ENCODE measurements at places on chromosomes 7 and 10. TPM values are rescaled to one million over a fixed set of nuclear protein-coding genes. Genes with fewer than 3 reads are reported as not detected.
A peak's percentile ranks its signal among the peaks of the same experiment; 100 is the strongest.

DNA sequence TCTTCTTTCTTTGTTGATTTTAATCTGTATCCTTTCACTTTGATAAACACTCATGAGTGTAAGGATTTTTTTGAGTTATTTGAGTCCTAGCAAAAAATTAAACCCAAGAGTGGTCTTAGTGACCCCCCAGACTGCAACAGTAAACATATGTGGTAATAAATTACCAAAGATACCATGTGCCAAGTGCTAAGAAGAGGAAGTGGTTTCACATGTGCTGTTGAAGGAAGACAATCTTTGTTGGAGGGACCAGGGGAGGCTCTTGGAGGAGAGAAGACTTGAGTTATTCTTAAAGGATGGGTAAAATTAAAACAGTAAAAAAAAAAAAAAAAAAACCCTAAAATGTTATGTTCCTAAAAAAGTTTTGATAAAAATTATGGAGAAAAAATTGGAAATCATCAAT, 150.2 kb downstream of the SEC23IP start:
- DNase-seq: no peak

DNA sequence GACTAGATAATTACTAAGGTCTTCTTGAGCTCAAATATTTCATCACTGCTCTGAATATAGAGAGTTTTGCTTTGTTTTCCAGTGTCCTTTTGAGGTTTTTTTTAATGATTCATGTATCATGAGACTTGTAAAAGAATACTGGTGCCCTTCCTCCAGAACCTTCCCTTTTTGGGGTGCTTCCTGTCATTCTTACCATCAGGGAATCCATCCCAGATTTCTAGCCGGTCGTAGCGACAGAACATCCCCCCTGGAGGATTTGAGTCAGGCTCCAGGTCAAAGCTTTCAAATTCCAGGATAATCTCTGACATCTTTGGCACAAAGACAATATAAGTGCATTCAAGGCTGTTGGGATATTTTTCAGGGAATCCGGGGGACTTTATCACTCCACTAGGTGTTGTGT, 71.0 kb downstream of the NRP1 start:
- DNase-seq: no peak

DNA sequence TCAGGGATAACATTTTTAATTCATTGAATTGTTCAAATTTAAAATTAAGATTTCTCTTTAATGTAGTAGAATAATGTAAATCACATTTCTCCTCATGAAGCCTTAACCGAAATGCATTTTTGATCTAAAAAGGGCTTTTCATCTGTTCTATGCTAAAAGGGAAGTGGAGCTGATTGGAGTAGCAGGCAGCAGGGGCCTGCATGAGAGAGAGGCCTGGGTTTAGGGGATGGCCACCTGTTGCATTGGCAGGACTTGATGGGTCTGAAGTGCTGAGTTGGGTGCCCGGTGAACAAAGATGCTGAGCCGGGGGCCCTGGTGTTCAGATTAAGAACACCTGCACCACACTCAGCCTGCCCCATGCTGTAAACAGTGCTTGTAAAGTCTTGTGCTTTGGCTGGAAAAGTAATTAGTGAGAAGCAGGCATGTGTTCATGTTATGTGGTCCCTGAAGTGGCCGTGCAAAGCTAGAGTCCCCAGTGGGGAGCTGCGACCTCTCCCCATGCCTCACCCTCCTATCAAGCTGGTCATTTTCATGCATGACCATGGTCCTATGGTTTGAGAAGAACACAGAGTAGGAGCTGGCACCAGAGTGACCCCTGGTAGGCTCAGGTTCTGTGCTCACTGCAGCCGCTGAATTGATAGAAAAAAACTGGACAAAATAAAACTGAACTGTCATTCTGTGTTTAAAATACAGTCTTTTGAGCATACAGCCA, 124.3 kb downstream of the ADCY1 start:
- DNase-seq: no peak

- DNase-seq: peak; percentile 65
Observed at GRCh38 chr10:114103284-114103683, 59.6 kb downstream of the ADRB1 start.

GRCh38 chr7:127346575-127347256, 45.8 kb downstream of the ZNF800 start:
- no peak for DNase-seq

- DNase-seq: no peak
Observed at GRCh38 chr10:24569828-24570657, 153.6 kb downstream of the ARHGAP21 start.

DNA sequence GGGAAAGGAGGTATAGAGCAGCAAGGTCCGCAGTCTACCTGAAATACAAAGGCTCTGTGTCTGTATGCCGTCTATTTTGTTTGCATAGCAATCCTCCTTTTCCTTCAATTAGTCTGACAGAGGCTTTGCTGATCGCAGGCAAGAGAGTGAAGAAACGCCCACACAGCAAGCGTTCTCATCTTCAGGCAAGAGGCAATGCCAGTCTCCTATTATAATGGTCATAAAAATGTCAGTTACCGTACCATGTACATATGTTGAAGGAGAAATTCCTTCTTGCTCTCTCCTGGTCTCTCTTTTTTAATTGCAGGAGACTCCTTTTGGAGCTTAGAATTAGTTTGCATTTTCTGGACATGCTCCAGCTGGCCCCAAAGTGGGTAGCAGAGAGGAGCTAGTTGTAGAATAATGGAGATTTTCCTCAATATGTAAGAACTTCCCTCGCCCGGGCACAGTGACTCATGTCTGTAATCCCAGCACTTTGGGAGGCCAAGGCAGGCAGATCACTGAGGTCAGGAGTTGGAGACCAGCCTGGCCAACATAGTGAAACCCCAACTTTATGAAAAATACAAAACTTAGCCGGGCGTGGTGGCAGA, 139.5 kb downstream of the PFKFB3 start:
- DNase-seq: no peak

- DNase-seq: no peak
Observed at GRCh38 chr7:47888371-47889265, 59.6 kb downstream of the PKD1L1 start.

DNA sequence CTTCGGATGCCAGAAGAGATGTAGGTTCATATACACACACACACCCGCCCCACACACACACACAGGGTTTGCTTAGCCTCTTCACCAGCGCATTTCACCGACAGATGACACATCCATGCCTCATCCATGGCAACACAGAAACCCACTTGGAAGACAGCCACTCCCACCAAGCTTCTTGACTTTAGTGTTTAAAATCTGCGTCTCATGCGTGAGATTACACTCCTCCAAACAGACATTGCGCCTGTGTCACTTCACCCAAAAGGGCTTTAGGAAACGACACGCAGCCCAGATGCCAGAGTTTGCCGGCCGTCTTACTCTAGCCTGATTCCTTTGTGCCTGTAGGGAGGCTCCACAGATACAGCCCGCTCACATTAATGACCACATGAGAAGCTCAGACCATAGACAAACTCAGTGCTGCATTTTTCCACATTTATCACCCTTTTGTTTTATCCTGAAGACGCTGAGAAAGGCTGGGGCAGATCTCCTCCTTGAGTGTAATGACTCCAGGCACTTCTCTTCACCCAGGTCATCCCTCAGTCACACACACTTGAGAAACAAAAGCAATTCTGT, 73.8 kb downstream of the DIP2C start:
- DNase-seq: no peak

GRCh38 chr10:96691761-96692160, 28.6 kb downstream of the PIK3AP1 start:
- DNase-seq: no peak

DNA sequence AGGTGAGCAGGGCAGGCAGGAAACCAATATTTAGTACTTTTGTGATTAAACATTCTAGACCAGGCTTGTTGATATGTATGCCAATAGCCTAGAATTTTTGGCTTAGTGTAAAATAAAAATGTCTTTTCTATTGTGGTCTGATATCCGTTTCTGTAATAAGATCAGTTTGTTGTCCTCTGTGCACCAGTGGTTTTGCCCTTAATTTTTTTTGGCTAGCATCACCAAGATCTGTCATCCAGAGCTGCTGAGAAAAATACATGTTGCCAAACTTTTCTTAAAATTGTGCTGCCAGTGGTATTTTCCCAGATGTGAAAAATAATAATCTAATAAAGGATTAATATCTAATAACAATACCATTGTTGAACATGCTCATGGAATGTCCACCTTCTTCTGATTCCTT, 115.6 kb downstream of the TWIST1 start:
- DNase-seq: no peak

DNA sequence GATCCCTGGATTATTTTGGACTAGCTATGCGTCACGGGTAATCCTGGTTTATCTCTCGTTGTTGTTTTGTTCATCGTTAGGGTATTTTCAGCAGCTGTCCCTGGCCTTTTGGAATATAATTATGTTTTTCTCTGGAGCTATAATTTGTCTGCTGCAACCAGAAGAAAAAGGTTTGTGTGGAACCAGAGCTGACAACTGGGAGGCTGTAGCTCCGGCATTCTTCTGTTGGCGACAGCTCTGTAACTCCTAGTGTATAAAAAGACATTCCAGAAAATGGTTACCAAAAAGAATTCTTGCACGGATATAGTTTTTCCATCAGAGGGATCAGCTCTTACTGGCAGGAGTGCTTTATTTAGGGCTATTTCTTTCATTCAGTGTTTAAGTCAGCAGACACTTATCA, 130.9 kb upstream of the PRR15 start:
- no peak for DNase-seq

DNA sequence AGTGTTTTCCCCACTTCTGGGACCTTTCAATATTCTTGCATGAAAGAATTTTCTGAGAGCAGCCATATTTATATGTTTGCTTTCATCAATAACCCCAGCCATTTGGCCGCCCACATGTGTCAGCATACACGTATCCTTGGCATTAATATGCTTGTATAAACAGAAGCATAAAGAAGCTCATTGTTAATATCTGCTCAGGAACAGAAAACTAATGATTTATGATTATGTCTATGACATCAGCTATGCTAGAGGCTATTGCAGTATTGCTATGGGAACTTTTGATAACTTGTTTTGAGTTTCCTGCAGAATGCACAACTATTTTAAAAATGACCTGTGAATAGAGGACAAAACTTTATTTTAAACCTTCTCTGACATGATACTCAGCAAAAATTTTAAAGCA, 300.9 kb upstream of the MTPN start:
- DNase-seq: no peak

DNA sequence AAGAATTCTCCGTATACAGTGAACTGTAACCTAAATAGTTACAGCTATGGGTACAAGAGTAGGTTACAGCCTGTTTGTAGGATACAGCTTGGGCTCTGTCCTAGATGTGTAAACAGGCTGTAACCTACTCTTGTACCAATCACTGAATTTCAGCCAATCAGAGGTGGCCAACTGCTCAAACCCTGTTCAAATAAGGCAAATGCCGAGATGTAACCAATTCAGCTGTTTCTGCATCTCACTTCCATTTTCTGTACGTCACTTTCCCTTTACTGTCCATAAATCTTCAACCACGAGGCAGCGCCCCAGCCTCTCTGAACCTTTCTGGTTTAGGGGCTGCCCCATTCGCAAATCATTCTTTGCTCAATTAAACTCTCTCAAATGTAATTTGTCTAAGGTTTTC, 8.3 kb upstream of the MMP21 start:
- DNase-seq: no peak

DNA sequence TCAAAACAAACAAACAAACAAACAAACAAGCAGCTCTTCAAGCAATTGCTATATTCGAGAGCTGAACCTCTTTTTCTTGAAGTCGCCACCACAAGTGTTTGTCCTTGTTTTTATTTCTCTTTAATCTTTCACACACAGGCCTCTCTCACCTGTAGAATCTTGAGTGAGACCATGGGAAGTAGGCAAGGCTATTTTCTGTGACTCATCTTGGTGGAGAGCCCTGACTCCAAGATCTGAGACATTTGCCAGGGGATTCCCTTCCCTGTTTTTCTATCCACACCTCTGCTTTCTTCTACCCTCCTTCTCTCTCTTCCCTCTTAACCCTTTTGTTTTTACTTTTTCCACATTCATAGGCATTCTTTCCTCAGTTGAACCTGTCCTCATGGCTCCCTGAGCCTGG, 8.0 kb upstream of the TAS2R60 start:
- no peak for DNase-seq

GRCh38 chr10:31677195-31678138, 251.2 kb downstream of the ARHGAP12 start:
- no peak for DNase-seq

DNA sequence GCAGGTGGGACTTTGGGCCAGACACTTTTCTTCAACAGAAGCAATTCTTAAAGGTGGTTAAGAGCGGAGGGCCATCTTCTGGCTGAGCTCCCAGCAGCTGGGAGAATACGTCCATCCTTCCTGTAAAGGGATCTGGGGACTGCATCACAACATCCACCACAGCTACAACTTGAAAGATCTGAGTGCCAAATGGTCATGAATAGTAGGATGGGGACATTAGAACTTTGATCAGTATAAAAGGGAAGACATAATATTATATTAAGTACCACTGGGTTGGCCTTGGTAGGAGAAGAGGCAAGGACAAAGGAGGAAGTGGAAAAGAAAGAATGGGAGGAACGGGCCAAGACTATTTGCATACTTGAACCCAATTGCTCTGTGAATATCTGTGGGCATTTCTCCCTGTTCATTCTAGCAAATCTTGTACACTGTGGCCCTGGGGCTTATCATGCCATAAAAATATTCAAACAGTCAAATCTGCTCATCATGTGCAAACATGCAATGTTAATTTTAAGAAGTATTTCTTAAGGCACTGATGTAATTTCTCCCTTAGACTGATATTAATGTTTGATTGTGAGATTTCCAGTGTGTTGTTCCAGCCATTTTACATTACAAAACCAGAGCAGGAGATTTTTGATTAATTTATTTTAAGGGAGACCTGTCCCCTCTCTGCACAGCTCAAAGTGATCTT, 65.5 kb upstream of the CREB5 start:
- DNase-seq: no peak

DNA sequence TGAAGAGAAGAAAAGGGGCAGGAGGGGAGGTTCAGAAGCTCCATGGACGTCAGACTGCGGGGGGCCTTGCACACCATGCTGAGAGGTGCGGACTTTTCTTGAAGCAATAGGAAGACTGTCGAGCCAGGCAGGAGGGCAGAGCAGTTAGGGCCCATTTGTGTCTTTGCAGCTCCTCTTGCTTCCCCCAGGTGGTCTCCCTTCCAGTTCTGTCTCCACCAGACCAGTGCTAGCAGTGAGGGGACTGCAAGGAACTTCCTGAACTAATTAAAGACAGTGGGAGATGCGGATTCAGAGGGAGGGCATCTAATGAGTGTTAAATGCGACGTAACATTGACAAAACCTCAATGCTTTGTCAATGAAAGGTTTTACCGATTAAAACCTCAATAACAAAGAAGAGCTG, 225.4 kb downstream of the USP6NL start:
- DNase-seq: no peak

Gene ACSM6
- total RNA-seq: not detected

Gene ITGA8
- 9.2 TPM for total RNA-seq

Gene GSTO2
- not detected for total RNA-seq

Gene NXPH1
- not detected for total RNA-seq

Gene MYPN
- 3.8 TPM for total RNA-seq

Gene ADCYAP1R1
- 0.17 TPM for total RNA-seq

Gene PAXIP1
- 13.4 TPM for total RNA-seq

Gene ZNF467
- total RNA-seq: 1.1 TPM

Gene INTS15
- total RNA-seq: 44.2 TPM

Gene GPRIN2
- total RNA-seq: not detected

Gene FAM25A
- not detected for total RNA-seq

Gene JAKMIP3
- 0.43 TPM for total RNA-seq

All from H4 (cell line).